CD4-positive, alpha-beta T cell treated with Interleukin-4 for 1 hour (primary cell): ENCODE measurements at places on chromosomes 4 and X.

DNA sequence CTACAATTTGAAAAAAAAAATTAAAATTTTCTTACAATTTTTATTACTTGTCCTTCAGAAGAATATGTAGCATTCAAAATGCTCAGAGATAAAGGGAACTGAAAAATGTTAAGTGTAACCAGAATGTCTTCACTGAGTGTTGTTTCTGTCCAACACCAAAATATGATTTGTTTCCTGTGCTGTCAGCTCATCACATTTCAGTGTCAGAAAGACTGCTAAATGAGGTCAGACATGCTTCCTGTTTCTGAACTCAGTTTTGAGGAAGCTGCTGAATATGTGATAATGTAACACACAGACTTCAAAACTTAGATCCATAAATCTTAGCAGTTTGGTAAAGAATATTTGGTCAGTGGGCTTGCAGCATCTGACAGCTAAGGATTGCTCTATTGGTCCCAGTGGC lies 1849.7 kb downstream of the PCDH7 start:
- no peak for DNase-seq

- no peak for DNase-seq
These were observed 230.0 kb downstream of the CCSER1 start for GRCh38 chr4:90357117-90357710.

GRCh38 chr4:74424111-74424510 lies 20.8 kb upstream of the AREG start:
- no peak for DNase-seq

- no peak for DNase-seq
These were observed 204.8 kb upstream of the VCX start for GRCh38 chrX:7638078-7638710.

DNA sequence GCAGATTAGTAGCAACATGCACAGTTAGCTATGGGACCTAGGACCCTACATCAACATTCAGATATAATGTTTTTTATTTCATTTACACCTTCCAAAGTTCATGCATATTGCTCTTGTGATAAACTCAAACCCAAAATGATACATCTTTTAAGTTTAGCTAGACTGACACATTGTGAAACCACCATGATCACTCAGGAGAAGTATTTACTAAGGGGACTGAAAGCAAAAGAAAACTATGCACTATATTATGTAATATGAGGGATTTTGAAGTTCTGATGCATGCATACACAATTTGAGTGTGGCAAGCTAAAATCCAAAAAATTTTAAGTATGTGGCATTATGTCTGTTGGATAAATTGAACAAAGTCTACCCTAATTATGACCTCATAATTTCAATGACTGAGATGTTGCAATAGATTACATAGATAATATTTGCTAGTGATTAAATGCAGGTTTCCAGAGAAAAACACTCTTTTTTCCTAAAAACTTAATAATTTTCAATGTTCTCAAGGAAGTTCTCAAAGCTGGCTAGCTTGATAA lies 914.8 kb upstream of the GRIA3 start:
- no peak for DNase-seq

DNA sequence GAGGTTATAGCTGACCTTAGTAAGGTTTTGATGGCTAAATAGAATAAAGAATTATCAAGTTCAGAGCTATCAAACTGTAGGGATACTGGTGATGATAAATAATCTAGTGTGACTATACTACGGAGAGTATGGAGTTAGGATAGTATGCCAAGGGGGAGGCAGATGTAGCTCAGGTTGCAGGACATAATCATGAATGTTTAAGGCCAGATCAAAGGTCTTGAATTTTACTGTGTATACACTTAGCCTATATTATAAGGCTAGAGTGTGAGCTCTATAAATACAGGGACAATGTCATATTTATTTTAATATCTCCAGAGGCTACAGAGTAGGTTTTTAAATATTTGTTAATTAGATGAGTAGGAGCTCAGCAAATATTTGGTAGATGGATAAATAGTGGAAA lies 131.1 kb upstream of the STIM2 start:
- no peak for DNase-seq

GRCh38 chrX:153481043-153481442 lies 10.7 kb upstream of the HAUS7 start:
- no peak for DNase-seq

DNA sequence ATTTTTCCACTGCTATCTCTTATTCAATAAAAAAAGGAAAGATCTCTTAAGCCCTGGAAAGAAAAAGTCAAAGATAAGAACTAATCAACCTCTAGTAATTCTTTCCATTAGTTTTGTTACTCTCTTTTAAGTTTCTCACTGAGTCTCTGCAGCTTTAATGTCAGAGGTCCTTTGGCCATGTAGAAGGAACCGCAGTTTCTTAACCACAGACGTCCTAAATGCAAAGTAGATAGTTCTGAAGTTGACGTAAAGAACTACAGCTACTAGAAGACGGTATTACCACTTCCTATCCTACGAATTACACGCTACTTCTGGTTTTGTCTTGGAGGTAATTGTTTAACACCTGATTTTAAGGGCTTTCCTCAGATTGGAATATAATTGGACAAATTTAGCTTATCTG lies 325.9 kb downstream of the ANKRD50 start:
- no peak for DNase-seq

DNA sequence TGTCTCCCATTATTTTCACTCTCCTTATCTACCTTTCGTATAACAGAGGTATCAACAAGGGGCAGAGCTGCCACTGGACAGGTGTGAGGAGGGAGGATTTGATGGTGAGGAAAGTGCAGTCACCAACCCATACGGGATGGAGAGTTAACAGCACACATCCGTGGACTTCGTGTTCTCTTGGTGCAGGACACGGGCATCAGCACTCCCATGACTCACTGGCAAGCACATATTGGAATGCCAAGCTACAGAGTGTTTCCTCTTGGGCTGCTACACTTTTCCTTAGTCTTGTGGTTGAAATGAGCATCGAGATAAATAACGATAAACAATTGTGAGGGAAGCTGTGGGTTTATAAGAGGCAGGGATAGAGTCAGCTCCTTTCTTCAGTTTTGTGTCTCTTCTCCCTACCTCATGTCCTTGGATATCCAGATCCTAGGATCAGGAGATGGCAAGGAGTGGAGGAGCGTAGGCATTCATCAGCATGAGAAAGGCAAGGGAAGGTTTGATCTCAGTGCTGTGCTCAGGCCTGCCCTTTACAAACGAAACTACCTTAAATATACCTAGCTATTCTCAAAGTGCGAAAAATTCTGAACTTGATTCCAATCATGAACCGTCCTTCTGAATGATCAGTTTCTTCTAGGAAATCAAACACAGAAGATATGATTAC lies 96.3 kb downstream of the ZNF827 start:
- DNase-seq: no peak

DNA sequence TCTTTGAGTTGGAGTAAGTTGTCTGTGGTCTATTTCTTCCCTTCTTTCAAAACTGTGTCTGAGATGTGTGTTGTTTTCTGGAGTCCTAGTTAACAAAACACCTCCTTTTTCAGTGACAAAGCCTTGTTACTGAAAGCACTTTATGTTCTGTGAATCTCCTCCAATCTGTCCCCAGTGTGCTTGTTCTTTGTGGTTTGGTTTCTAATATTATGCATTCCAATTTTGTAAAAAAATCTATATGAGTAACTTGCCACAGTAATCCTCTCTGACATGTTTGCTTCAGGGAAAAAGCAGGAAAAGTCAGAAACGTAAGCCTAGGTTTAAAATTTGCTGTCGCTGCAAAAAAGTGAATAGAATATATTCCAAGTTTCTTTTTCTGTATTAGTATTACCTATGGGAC lies 12.4 kb downstream of the PRRG1 start:
- no peak for DNase-seq

DNA sequence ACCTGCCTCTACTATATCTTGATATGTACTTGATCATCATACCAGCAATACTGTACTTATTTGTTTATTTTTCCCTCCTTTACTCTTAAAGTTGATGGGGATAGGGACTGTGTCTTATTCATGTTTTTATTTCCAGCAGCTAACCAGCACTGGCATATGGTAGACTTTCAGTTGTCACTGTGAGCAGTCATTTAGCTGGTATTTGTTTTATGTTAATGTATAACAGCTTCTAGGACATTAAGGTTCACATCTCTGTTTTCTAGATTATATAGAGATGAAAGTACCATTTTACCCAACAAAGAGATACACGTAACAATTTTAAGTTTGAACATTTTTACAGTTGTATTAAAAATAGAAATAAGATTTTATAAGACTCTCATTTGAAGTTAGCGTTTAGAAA lies 17.9 kb downstream of the METTL14 start:
- DNase-seq: no peak

GRCh38 chr4:174119051-174119450 lies 164.4 kb downstream of the FBXO8 start:
- no peak for DNase-seq

- DNase-seq: no peak
These were observed 106.5 kb downstream of the EGF start for GRCh38 chr4:110019153-110019552.

GRCh38 chr4:169051761-169052593 lies 41.9 kb upstream of the CBR4 start:
- no peak for DNase-seq

- DNase-seq: no peak
These were observed 184.9 kb downstream of the NSUN7 start for GRCh38 chr4:40934676-40935075.

DNA sequence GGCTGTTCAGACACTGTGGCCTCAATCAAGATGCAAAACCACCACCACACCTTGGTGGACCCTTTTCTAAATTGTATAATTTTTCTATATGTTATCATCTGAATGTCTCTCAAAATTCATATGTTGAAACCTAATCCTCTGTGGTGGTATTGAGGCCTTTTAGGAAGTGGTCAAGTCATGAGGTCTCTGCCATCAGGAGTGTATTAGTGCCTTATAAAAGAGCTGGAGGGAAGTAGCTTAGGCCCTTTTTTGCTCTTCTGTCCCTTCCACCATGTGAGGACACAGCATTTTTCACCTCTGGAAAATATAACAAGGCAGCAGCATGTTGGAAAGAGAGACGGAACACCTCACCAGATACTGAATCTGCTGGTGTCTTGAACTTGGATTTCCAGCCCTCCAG lies 30.5 kb upstream of the DKK2 start:
- DNase-seq: no peak

DNA sequence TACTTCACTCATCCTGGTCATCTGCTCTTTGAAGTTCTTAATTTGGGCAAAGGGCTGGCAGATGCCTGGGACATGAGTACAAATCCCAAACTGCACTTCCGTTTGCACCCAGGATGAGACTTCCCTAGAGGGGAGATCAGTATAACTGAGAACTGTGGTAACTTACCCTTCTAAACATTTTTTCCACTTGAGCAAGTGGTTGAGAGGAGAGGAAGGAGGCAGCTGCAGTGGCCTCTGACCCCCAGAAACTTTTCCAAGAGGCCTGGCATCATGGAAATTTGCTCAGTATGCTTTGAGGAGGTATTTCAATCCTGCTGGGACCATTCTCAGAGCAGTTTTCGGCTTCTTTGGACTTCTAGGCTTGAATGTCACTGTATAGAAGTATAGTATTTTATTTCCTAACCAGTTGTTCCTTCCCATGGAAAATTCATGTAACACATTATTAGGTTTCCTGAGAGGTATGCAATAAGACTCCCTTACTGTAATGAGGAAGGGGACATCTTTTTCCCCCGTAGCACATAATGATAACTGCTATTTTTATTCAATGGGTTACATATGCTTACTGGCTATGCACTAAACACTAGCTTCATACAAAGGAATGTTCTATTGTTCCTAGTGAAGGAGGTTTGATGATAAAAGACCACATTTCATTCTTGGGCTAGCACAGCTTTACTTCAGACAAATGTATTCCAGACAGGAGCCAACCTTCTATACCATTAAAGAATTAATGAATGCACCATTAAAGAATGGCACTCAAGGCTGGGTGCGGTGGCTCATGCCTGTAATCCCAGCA lies 129.3 kb downstream of the SHROOM3 start:
- DNase-seq: no peak

GRCh38 chr4:143654571-143654970 lies 45.9 kb downstream of the FREM3 start:
- no peak for DNase-seq

DNA sequence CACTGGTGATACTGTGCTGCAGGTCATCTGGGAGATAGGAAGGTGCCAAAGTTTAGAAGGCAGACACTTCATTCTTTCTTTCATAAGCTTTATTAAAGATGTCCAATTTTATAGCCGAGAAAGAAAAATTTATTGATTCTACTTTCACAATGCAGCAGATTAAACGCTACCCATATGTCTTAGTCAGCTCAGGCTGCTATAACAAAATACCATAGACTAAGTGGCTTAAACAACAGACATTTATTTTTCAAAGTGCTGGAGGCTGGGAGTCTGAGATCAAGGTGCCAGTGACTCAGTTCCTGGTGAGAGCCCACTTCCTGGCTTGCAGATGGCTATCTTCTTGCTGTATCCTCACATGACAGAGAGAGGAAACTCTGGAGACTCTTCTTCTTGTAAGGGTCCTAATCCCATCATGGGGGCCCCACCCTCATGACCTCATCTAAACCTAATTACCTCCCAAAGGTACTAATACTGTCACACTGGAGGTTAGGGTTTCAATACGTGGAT lies 33.4 kb upstream of the KLHL34 start:
- DNase-seq: no peak

DNA sequence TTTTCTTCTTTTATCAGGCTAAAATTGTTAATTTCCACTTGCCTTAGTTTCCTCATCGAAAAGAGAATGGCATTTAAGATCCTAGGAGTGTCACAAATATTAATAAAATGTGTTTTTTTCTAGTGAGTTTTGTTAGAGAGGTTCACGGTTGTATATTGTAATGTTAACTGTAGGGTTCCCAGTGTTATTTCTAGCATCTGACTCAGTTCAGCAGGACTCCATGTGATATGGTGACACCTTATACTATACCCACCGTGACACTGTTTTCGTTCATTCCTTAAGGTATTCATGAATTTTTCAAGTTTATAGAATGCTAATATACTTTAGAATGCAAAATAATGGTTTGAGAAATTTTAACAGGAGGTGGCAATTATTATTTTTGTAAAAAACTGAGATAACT lies 90.2 kb downstream of the NEUROG2 start:
- DNase-seq: no peak

DNA sequence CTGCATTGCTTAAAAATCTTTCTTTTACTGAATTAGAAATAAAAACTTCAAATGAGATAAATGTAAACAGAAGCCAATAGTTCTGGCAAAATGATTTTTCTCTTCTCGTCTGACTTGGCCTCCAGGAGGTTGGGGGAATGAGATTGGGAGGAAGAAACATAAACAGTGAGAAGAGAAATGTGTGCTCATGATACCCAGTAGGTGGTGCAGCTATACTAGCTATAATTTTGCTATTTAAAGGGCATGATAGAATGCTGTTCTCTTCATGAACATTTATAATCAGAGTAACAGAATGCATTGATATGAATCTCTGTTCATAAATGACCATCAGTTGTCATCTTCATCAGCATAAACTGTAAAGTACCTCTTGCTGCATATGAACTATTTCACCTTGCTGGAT lies 85.5 kb downstream of the TACR3 start:
- no peak for DNase-seq

- DNase-seq: no peak
These were observed 44.7 kb upstream of the BCOR start for GRCh38 chrX:40142417-40142816.

- DNase-seq: no peak
These were observed 269.9 kb upstream of the NRK start for GRCh38 chrX:105552395-105552794.

- DNase-seq: no peak
These were observed 261.8 kb upstream of the EDNRA start for GRCh38 chr4:147219145-147219544.

- DNase-seq: no peak
These were observed 58.7 kb downstream of the CCKAR start for GRCh38 chr4:26431461-26432180.
